CD4-positive, alpha-beta T cell treated with Interleukin-17A for 4 hours (primary cell): ENCODE measurements at places on chromosomes 2 and 18.

DNA sequence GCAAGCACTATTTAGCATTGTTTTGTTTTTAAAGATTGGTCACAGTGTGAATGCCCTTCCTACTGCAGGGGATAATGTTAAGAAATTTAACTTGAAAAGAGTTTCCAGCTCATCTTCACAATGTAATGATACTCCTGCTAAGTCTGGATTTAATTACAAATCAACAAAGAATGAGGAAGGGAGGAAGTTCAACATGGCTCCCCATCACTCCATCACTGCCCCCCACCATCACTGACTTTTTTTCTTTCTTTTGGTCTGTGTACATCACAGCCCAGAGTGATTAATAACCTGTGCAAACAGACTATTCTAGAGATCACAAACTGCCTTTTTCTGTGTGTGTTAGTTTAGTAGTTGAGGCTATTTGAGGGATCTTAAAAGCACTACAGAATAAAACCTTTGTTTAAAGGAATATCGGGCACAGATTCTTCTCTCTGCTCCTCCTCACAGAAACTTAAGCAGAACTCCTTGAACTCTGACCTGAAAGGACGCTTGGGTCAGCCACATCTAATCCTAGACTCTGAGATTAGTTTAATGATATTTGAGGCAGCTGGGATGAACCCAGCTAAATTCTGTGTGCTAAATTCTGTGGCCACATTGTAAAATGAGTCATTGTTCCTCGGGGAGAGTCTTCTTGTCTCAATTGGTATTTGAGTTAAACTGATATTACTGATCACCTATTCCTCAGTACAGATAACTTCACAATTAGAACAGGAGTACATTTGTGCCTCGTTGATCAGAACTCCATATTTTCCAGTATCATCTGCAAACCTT is 47.8 kb downstream of the SATB2 start:
- DNase-seq = no peak

- no peak for DNase-seq
These were observed 3.5 kb upstream of the NCK2 start for GRCh38 chr2:105741174-105741573.

DNA sequence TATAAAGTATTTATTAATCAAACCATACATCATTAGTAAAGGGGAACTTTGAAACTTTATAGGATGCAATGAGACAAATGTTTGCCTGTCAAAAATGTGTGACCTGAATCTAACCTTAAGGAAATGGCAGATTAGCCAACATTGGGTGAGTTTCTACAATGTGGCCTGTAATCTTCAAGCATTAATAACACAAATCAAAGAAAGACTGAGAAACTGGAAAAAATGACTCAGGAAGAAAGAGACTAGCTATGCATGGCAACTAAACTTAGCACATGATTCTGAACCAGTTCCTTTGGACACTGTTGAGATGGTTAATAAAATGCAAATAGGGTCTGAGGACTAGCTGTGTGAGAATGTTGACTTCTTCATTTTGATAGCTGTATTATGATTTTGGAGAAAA is 628.6 kb upstream of the ID2 start:
- no peak for DNase-seq

GRCh38 chr2:183383854-183384253 is 259.6 kb downstream of the NUP35 start:
- no peak for DNase-seq

DNA sequence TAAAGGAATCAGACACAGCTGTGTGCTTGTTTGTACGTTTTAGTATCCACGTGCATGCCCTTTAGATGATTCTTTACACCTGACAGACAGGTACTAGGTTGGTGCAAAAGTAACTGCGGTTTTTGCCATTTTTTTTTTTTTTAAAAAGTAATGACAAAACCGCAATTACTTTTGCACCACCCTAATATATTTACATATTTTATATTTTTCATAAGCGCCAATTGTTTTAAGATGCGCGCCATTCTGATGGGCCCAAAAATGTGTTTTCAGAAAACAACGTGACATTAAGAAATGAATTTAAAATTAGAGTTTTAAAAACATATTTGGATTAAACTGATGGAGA is 972 bp upstream of the COBLL1 start:
- DNase-seq = no peak

- no peak for DNase-seq
These were observed 19.1 kb upstream of the STEAP3 start for GRCh38 chr2:119204525-119204924.

DNA sequence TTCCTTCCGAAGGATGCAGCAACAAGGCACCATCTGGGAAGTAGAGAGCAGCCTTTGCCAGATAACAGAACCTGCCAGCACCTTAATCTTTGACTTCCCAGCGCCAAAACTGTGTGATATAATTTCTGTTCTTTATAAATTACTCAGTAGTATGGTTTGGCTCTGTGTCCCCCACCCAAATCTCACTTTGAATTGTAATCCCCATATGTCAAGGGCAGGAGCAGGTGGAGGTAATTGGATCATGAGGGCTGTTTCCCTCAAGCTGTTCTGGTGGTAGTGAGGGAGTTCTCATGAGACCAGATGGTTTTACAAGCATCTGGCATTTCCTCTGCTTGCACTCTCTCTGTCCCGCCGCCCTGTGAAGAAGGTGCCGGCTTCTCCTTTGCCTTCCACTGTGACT is 899.9 kb downstream of the TRIB2 start:
- DNase-seq = no peak

DNA sequence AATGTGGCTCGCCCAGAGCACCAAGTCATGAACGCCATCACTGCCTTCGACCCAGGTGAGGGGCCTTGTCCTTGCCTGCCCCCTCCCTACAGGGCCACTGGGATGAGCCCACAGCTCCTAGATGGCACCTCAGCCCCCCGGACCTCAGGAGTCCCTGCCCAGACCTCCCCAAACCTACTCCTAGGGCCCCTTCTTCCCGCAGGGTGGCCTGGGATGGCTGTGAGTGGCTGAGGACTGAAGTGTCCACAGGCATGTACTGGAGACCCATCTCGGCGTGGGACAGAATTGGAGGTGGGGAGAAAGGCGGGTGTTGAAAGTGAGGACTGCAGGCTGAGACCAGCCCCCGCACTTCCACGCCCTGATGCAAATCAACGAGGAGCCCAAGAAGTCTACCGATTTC is 2.8 kb upstream of the TUBB6 start:
- no peak for DNase-seq

DNA sequence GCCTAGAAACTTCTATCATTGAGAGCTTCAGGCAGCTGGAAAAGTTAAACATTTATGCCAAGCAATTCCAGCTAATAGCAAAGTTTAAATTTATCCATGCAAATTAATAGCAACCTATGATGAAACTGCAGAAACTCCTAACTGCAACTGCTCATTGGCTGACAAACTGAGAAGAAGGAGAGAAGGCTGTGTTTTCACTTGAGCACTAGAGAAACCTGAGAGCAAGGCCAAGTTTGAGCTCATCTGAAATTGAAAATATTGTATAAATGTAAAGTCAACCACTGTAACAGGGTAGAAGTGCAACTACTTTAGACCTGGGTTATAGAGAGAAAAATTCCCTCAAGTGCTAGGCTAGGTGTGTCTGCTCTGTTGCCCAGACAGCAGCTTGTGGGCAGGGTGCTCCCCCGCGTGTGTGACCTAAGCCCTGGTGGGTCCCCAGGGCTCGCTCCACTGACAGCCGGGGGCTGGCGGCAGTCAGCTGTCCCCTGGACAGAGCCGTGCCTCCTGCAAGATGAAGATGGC is 50.2 kb downstream of the CABYR start:
- DNase-seq = no peak

GRCh38 chr2:11799826-11800225 is 53.4 kb downstream of the LPIN1 start:
- DNase-seq = no peak

DNA sequence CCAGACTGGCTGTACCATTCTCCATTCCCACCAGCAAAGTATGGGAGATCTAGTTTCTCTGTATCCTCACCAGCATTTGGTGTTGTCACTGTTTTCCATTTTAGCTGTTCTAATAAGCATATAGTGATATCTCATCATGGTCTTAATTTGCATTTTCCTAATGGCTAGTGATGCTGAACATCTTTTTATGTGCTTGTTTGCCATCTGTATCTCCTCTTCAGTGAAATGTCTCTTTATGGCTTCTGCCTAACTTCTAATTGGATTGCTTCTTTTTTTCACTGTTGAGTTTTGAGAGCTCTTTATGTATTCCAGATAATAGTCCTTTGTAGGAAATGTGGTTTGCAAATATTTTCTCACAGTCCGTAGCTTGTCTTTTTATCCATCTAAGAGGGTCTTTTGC is 18.9 kb upstream of the BIN1 start:
- no peak for DNase-seq

DNA sequence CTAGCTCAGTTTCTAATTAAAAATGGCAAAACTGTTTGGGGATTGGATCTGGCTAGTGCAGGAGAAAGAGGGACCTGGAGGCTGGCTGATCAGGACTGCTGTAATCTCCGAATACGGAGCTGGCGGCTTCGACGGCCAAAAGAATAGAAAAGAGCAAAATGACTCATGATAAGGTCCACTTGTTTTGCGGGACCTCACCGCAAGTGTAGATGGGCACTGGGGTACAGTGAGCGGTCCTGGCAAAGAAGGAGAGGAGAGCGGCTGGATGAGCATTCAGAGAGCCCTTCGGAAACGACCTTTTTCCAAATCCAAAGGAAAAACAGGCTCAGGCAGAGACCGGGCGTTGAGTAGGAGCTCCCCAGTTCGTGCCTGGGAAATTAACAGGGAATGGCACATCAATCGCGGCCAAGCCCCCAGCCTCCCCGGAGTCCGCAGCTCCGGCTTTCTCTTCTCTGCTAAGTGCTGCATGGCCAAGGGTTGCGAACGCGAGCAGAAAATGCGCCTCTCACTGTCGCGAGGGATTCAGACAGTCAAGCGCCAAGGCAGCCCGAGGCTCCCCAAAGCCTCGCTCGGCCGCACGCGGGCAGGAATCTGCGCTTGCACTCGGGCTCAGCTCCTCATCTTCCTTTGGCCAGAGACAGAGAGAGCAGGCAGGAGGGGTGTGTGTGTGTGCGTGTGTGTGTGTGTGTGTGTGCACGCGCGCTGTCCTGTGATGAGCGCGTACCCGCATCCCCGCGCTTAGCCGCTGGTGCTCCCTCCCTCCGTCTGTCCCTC is 1.8 kb downstream of the DCC start:
- no peak for DNase-seq
